ENCODE measurements at places on chromosomes 2 and 18. TPM values are rescaled to one million over a fixed set of nuclear protein-coding genes. Genes with fewer than 3 reads are reported as not detected.

- H3K4me1 ChIP-seq = no peaks in the 10 kb centered on the region
- no peak overlapping the region for H3K27ac ChIP-seq
- no peaks in the 10 kb centered on the region for H3K36me3 ChIP-seq
Observed at GRCh38 chr18:69763002-69763401, 184.7 kb downstream of the CD226 start.

DNA sequence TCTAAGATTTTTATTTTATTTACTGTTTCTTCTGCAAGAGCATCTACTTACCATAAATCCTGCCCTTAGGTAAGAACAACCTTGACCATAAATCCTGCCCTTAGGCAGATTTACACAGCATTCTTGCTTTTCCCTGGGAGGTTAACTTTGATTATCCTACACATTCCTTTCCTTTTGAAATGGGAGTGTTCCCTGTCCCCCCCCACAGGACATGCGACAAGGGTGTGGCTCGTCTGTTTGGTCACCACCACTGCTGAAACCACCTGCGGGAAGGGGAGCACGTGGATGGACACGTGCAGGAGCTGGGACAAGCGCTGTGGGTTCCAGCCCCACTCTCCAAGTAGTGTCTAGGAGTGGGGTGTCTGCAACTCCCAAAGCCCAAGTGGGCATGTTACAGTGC lies 239.3 kb upstream of the SP5 start:
- no peak for DNase-seq
- no peaks in the 10 kb centered on the region for H3K36me3 ChIP-seq
- H3K4me1 ChIP-seq = peaks cover 33% of the 10 kb centered on the region
- H3K27ac ChIP-seq = no peak overlapping the region
- H3K27me3 ChIP-seq = no peaks in the 10 kb centered on the region

SCTR gene
- not detected for total RNA-seq

DNA sequence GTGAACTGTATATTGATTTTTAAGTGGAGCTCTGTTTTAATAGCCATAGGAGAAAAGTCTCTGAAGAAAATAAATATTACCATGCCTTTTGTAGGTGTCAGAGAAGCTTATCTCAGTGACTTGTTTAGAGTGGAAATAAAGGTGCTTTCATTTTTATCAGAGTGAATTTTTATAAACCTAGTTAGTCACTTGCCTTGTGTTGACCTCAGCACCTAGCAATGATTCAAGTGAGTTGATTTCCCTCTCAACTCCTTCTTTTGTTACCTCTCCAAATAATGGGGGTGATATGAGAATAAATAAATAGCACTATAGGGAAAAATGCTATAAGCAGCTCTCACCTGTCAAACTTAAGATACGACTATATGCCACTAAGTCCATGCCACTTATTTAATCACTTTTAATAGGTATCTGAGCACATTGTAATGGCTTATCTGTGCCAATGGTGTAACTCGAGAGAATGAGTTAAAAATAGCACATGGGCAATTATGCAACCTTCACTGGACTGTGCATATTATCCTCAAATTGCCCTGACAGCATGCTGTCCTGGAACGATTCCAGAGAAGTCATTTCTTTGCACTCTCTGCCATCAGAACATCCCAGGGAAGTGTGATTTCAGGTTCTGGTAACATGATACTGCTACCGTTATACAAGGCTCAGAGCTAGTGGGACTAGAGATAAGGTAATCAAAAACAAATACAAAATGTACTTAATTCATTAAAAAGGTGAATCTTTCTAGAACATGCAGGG lies 290.8 kb downstream of the CCDC85A start:
- H3K27ac ChIP-seq = no peak overlapping the region
- H3K36me3 ChIP-seq = no peaks in the 10 kb centered on the region
- H3K4me1 ChIP-seq = no peaks in the 10 kb centered on the region
- H3K4me3 ChIP-seq = no peak overlapping the region
- DNase-seq = no peak

SCG2 gene
- not detected for total RNA-seq

- H3K4me1 ChIP-seq = peaks cover 33% of the 10 kb centered on the region
- peaks cover 5% of the 10 kb centered on the region for H3K27me3 ChIP-seq
- DNase-seq = peak; percentile 31
- H3K4me3 ChIP-seq = no peak overlapping the region
- no peak overlapping the region for H3K27ac ChIP-seq
- no peaks in the 10 kb centered on the region for H3K36me3 ChIP-seq
Observed at GRCh38 chr18:23588836-23589560, 2.7 kb upstream of the NPC1 start.

DNA sequence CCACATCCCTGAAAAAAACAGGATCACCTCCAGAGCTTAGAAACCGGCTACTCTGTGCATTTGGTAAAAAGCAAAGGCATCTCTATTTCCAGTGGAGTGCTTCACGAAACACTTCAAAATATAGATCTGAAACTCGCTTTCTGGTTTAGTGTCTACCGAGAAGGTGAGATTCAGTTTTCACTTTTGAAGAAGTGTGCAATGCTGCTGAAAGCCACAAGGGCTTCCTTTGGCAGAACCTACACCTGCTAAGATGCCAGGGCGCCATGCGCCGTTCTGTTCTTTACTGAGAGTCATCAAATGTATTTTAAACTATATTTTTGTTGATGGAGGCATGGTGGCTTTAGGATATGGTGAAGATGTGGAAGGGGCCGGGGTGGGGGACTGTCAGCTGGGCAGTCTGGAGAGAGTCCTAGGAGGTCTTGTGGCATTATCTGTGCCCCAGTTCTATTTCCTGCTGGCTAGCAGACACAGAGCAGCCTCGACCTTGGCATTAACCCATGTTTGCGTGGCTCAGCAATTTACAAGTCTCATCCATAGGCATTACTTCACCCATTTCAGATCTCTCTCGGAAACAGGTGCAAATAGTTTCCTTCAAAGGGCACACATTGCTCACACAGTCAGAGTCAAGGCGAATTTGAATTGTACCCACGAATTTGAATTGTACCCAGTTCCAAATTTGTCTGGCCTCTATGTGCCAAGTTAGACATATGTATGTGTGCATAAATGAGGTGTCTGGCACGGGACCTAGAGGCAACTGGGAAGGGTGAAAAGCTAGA lies 46.7 kb upstream of the KCNF1 start:
- no peak for DNase-seq
- H3K4me3 ChIP-seq = no peak overlapping the region
- no peaks in the 10 kb centered on the region for H3K4me1 ChIP-seq
- H3K36me3 ChIP-seq = no peaks in the 10 kb centered on the region

RSAD2 gene
- 0.11 TPM for total RNA-seq

- peaks cover 51% of the 10 kb centered on the region for H3K4me1 ChIP-seq
- H3K4me3 ChIP-seq = no peak overlapping the region
- no peaks in the 10 kb centered on the region for H3K27me3 ChIP-seq
- H3K27ac ChIP-seq = no peak overlapping the region
- H3K36me3 ChIP-seq = no peaks in the 10 kb centered on the region
Observed at GRCh38 chr2:8598295-8599165, 83.3 kb upstream of the ID2 start.

SPDYA gene
- 0.75 TPM for total RNA-seq

GRCh38 chr2:237250599-237250998 lies 163.4 kb downstream of the COL6A3 start:
- no peak for DNase-seq
- H3K4me1 ChIP-seq = no peaks in the 10 kb centered on the region
- no peak overlapping the region for H3K27ac ChIP-seq
- no peaks in the 10 kb centered on the region for H3K27me3 ChIP-seq
- no peaks in the 10 kb centered on the region for H3K36me3 ChIP-seq

- DNase-seq = no peak
- H3K27me3 ChIP-seq = no peaks in the 10 kb centered on the region
- H3K27ac ChIP-seq = no peak overlapping the region
- H3K36me3 ChIP-seq = no peaks in the 10 kb centered on the region
- no peaks in the 10 kb centered on the region for H3K4me1 ChIP-seq
Observed at GRCh38 chr2:181123798-181124231, 143.4 kb downstream of the UBE2E3 start.

CPS1 gene
- 44.9 TPM for total RNA-seq

- H3K36me3 ChIP-seq = no peaks in the 10 kb centered on the region
- no peak overlapping the region for H3K27ac ChIP-seq
- H3K4me3 ChIP-seq = no peak overlapping the region
- H3K27me3 ChIP-seq = no peaks in the 10 kb centered on the region
Observed at GRCh38 chr2:199128476-199129229, 329.1 kb downstream of the SATB2 start.

SCYGR4 gene
- not detected for total RNA-seq

IL1RL1 gene
- total RNA-seq = 0.06 TPM

- no peak for DNase-seq
- H3K36me3 ChIP-seq = no peaks in the 10 kb centered on the region
- no peak overlapping the region for H3K27ac ChIP-seq
- no peak overlapping the region for H3K4me3 ChIP-seq
Observed at GRCh38 chr2:223470602-223471001, 131.6 kb downstream of the SCG2 start.

DNA sequence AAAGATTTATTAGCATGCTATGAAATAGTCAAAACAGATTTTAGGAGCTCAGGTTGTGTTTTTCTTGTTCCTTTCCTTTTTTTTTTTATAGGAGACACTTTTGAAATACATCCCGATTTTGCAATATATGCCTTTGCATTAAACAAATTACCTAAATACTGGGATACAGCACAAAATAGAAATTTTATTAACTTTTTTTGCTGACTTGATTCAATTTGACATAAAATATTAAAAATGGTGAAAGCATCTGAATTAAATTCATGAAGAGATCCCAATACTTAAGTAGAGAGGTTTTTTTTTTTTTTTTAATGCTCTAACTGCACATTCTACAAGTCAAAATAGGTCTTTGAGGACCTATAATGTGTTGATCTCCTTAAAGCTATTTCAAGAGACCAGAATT lies 939.5 kb upstream of the CHAC2 start:
- H3K27me3 ChIP-seq = no peaks in the 10 kb centered on the region
- H3K27ac ChIP-seq = no peak overlapping the region
- no peaks in the 10 kb centered on the region for H3K36me3 ChIP-seq
- DNase-seq = no peak
- no peaks in the 10 kb centered on the region for H3K4me1 ChIP-seq

DNA sequence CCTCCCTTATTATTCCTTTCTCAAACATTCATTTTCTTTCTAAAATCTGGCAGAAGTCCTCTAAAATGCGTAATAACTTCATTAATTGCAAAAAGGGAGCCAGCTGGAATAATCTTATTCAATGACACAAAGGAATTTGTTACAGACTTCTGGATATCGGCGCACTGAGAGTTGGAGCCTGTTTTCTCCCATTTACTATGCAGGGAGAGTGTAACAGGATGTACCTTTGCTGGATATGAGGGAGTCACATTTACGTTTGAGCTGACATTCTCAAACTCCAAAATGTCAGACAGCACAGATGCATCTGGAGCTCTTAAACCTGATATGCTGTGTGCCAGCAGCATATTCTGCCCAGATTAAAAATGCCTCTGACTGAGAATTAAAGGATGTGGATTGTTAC lies 275.3 kb downstream of the TMX3 start:
- H3K27ac ChIP-seq = no peak overlapping the region
- H3K27me3 ChIP-seq = no peaks in the 10 kb centered on the region
- no peaks in the 10 kb centered on the region for H3K36me3 ChIP-seq
- no peaks in the 10 kb centered on the region for H3K4me1 ChIP-seq
- no peak for DNase-seq
- no peak overlapping the region for H3K4me3 ChIP-seq

DNA sequence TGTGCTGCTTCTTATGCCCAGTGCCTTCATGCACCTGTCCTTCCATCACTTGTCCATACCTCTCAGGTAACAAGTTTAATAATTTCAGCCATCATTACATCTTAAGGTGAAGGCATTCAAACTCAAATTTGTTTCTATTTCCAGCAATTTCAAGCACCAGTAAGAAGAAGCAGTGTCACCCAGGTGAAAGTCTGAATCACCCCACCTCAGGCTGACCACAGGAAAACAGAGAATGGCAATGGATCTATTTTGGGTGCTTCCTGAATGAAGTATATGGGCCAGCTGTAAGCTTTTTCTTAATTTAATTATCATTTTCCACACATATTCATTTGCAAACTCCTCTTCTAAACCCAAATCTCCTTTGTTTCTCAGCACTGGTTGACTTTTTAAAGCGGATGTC lies 372.7 kb upstream of the SOX11 start:
- no peaks in the 10 kb centered on the region for H3K36me3 ChIP-seq
- H3K27ac ChIP-seq = no peak overlapping the region
- no peak for DNase-seq
- no peaks in the 10 kb centered on the region for H3K4me1 ChIP-seq
- H3K27me3 ChIP-seq = no peaks in the 10 kb centered on the region
- H3K4me3 ChIP-seq = no peak overlapping the region

DNA sequence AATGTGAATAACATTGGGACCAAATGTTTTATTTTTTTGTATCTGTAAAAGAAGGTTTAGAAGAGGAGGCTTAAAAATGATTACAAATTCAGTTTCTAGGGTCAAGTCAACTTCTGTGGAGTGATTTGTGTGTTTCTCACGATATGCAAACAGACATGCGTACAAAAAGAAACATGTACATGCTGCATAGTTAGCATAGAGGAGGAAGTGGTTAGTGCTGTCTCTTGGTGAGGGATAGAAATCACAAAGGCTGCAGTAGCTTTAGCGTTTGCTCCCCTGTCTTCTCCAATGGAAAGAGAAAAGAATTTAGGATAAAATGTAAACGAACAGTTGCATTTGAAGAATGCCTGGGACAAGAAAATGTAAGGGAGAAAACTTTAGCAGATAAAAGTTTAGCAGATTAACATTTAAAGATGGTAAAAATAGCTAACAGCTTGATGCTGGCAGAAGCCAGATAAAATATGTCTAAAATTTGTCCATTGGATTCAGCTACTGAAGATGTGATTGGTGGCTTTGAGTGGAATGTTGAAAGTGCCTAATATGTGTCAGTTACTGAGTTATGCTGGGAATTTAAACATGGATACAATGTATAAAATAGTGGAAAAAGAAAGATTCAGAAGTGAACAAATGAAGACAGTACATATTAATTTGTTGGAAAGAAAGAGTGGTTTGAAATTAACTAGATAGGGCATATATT lies 44.9 kb downstream of the MALT1 start:
- no peak for DNase-seq
- H3K4me3 ChIP-seq = no peak overlapping the region
- H3K4me1 ChIP-seq = no peaks in the 10 kb centered on the region
- H3K27me3 ChIP-seq = no peaks in the 10 kb centered on the region
- H3K27ac ChIP-seq = no peak overlapping the region

DNA sequence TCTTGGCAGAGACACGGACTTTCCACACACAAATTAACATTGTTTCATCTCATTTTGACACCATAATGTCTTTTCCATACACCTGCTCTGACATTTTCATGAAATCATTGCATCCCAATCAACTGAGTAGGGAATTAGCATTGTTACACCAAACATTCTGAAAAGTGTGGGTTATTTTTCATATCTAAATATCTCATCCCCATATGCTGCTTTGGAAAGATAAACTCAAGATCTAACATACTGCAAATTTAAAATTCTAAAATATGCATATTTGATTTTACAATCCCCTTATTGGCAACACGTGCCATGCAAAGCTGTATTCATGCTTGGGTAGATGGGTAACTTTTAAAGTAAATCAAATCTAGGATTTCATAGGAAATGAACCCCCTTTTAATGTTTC lies 242.9 kb downstream of the ZNF516 start:
- H3K36me3 ChIP-seq = no peaks in the 10 kb centered on the region
- H3K27ac ChIP-seq = no peak overlapping the region
- no peaks in the 10 kb centered on the region for H3K4me1 ChIP-seq
- H3K27me3 ChIP-seq = no peaks in the 10 kb centered on the region
- no peak overlapping the region for H3K4me3 ChIP-seq

GRCh38 chr18:26089293-26090129 lies 902 bp downstream of the SS18 start:
- peaks cover 21% of the 10 kb centered on the region for H3K36me3 ChIP-seq
- H3K4me1 ChIP-seq = peaks cover 19% of the 10 kb centered on the region

GRCh38 chr2:20281876-20282275 lies 56.9 kb upstream of the SDC1 start:
- peaks cover 89% of the 10 kb centered on the region for H3K36me3 ChIP-seq
- H3K4me3 ChIP-seq = no peak overlapping the region
- H3K27me3 ChIP-seq = no peaks in the 10 kb centered on the region
- no peaks in the 10 kb centered on the region for H3K4me1 ChIP-seq

All from HepG2 (cell line).